ENCODE measurements at places on chromosomes 3 and 15. TPM values are rescaled to one million over a fixed set of nuclear protein-coding genes. Genes with fewer than 3 reads are reported as not detected.
A peak's percentile ranks its signal among the peaks of the same experiment; 100 is the strongest.

The MOBP gene
- not detected for total RNA-seq

DNA sequence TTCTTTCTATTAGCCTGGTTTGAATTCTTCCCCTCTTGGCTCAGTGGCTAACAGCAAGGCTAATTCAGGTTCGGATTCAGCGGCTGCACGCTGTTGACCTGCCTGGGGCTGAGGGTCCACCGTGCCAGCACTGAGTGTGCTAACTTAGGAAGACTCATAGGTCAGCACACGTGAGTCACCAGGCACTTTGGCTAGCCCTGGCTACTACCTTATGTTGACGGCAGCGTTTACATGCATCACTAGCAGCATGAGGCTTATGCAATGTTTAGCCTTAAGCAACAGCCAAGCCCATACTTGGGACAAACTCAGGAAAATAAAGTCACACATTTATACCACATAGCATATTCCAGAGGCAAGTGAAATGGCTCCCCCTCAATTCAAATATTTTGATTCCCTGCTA is 137.7 kb downstream of the RAB11A start:
- no peak for DNase-seq

The GANC gene
- total RNA-seq: 17.7 TPM

DNA sequence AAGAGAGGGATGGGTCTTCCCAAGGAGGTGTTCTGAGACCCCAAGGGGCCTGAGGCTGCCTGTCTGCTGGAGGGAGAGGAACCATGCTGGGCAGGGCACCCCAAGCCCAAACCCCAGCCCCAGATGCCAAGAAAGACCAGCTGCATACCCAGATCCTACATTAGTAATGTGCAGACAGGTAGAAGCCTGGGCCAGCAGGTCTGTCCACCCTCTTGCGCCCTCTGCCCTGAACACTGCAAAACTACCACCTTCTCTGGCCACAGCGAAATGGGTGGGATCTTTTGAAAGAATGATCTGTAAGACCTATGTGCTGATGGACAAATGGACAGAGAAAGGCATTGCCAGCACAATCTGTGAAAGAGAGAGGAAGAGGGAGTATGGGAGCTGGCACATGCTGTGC is 283.2 kb downstream of the EPHB1 start:
- DNase-seq: no peak

The PSTPIP1 gene
- not detected for total RNA-seq

DNA sequence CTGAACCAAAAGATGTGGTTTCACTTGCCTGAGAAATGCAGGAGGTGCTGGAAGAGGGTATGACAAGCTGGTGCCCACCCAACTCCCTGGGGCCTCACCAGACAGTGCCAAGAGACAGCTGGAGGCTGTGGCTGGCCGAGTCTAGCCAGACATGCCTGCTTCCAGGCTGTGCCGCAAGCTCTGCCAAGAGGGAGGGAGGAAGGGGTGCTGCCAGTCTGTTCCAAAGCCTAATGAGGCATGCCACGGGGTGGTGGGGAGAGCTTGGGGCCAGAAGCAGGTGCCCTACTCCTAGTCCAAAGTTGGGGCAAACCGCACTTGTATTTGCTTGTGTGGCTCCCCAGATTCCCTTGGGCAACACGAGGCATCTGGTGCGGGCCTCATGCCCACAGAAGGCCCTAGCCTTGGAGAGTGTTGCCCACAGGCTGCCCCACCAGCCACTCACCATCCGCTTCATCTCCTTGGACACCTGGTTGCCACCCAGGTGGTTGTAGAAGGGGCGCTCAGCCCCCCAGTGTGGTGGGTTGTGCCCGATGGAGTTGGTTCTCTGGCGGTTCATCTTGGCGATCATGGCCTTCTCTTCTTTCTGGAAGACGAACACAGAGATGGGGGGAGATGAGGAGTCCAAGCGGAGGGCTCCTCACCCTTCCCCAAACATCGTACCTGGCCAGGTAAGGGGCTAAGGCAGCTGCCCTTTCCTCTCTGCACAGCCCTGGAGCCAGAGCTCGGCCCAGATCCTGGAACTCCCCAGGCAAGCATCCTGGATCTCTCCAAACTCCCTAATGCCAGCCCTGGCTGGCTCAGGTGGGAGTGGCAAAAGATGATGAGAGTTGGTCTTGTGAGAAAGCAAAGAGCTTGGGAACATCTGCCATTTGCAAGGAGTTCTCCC is 123.4 kb downstream of the SEC22A start:
- DNase-seq: no peak

GRCh38 chr3:107680698-107681097 is 157.9 kb downstream of the BBX start:
- DNase-seq: no peak

The MEF2A gene
- total RNA-seq: 44.7 TPM

DNA sequence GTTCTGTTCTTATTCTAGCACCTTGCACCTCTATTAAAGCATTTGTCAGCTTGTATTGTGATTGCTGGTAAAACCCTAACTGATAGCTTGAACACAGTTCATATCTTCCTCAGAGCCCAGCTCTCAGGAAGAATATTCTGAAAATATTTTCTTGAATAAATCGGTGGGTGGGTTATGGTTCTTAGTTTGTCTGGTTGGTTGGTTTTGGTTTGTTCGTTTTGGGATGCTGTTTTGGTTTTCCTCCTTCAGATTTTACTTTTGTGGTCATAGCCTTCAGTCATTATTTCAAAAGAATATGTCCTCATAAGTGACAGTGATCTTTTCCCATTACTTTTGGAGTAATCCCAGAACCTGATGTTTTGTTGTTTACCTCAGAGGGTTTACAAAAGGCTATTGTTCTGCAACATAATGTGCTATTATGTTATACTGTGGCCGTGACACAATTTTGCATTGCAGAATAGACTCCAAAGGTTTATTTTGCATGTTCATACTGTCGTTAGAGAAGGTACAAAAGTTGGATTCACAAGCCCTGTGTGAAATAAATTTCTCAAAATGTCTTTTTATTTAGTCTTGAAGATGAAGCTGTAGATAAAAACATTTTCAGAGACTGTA is 2.7 kb upstream of the TMEM87A start:
- DNase-seq: no peak

The GNAT1 gene
- total RNA-seq: not detected

- no peak for DNase-seq
Observed at GRCh38 chr3:72041076-72041475, 256.1 kb upstream of the PROK2 start.

DNA sequence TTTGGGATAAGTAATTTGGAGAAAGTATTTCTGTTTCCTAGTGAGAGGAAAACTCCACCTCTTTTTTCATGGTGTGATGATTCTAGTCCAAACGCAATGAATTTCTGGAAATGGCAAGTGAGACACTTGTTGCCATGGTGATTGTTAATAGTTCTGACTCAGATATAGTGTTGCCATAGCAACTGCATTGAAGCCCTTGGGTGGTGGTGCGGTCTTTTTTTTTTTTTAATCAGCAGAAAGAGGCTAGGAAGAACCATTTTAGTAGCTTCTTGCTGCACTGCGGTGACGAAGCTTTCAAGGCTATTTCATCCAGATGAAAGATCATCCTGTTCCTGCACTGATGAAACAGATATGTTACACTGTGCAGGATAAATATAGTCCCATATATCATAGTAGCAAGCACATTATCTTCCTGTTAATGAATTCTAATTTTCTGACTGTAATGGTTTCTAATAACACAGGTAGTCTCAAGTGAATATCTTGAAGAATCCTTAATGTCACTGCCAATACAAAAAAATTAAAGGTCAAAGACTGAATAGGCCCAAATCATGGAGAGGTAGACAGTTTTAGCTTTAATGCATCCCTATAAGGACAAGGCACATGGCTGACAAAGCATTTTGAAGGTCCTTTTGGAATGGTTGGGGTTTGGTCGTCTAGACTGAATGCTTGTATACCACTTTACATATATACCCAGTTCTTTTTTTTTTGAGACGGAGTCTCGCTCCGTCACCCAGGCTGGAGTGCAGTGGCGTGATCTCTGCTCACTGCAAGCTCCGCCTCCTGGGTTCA is 125.1 kb upstream of the ZBTB20 start:
- peak; percentile 84 for DNase-seq
